CD4-positive, alpha-beta memory T cell (primary cell): ENCODE measurements at places on chromosomes 7 and 10.
A peak's percentile ranks its signal among the peaks of the same experiment; 100 is the strongest.

- no peak for DNase-seq
These were observed 40.9 kb downstream of the ICA1 start for GRCh38 chr7:8221101-8221495.

DNA sequence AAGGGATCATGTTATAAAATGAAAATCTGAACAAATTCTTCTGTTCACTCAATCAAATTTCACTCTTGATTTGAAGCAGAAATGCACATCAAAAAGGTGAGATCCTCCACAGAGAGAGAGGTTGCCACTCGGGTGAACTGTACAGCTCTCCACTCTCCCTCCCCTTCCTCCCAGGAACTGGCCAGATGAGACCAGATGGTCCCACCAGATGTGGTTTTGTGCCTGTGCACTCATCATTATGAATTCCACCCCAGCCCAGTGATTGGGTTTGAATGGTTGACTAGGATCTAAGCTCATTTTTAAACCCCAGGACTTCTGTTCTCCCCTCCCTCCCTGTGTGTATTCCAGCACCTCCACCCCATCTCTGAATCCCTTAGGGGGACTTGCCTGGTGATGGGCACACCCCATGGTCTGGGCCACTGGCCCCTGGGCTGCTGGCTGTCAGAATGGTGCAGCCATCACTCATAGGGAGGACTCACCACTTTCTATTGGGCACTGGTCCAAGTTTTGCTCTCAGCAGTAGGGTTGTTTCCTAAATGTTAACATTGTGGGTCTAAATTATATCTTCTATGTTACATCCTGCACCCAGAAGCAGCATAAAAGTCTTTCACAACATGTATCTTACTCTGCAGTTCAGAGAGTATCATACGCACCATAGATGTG is 393.1 kb downstream of the TNS3 start:
- DNase-seq, result no peak

DNA sequence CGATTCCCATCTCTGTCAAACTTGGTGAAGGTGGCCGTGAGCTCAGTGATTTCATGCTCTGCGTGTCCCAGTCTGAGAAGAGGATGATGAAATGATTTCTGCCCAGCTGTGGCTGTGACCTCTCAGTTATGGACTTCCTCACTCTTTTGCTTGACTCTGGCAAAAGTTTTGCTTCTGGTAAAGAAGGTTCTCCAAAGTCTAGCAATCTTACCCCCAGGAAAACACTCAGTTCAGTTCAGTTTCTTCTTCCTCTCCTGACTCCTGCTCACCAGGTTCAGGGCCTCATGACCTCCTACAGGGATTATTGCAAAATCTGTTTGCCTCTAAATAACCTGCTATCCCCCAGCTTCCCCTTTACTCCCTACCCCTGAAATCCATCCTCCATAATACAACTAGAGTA is 4.9 kb upstream of the BLOC1S2 start:
- no peak for DNase-seq

DNA sequence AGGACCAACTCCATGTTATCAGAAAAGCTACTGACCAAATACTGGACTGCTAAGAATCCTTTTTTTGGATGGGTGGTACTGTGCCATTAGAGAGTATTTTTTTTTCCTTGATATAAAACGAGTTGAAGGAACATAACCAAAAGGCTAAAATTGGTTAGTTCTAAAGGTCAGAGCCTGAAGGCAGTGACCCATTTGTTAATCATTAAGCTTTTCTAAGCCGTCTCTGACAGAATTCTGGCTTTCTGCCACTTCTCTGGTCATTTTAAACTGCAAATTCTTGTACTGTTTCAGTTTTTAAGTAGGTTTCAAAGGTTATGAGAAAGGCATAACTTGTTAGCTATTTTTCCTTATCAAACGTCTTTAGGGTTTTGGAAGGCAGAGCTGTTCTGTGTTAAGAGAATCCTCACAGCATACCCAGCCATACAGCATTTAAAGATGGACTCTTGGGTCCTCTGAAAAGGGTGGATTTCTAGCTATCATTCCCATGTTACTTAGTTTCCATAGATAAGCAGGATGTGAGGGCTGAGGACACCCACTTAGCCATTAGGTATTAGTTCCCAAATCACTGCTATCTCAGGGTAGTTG is 196.8 kb downstream of the RNLS start:
- DNase-seq, result no peak

- DNase-seq, result no peak
These were observed 97.3 kb upstream of the AFAP1L2 start for GRCh38 chr10:114501650-114502049.

GRCh38 chr7:24965831-24966708 is 13.9 kb downstream of the OSBPL3 start:
- DNase-seq, result peak; percentile 26

- no peak for DNase-seq
These were observed 12.7 kb downstream of the THSD7A start for GRCh38 chr7:11819271-11819670.

DNA sequence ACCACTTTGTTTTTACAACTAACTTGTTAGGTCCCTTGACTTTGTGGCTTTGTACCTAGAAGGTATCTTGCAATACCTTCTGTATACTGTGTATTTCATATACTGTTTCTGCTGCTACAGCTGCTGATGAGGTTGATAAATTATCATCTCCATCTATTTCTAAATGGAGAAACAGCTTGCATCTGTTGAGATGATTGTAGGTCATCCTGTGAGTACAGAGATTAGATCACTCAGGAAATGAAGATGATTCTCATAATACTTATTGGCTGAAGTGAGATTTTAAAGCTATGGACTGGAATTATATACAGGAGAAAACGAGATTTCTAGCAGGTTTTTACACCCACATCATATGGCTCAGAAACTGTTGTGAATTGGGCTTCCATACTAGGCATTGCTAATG is 280.5 kb downstream of the KCND2 start:
- no peak for DNase-seq

GRCh38 chr7:116511552-116512519 is 12.3 kb downstream of the CAV2 start:
- peak; percentile 52 for DNase-seq

GRCh38 chr10:28375399-28376354 is 72.8 kb upstream of the MPP7 start:
- no peak for DNase-seq

DNA sequence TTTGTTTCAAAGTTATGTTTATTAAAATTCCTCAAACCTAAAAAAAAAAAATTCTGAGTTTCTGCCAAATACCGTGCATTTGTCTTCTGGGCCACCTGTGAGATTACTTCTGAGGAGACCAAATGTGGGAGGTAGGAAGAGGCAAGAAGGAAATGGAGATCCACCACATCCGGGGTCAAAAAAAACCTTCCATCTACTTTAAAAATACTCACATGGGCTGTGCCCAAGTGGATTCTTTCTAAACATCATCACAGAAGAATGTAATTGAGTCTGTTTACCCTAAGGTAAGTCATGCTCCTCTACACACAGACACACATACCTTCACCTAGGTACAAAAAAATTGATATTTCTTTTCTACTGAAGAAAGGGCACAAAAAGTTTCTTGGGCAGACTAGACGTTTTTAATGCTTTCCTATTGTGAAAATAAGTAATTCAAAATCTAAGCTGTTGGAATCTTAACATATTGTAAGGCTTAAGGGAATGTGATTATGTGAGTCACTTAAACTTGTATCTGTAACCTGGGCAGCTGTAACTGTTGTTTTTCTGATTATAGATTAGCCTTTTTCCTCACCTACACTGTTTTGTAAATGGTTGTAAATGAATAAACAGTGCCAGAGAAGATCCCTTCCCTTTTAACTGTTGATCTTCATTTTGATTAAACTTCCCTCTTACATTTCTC is 19.1 kb upstream of the SPOCK2 start:
- peak; percentile 71 for DNase-seq

DNA sequence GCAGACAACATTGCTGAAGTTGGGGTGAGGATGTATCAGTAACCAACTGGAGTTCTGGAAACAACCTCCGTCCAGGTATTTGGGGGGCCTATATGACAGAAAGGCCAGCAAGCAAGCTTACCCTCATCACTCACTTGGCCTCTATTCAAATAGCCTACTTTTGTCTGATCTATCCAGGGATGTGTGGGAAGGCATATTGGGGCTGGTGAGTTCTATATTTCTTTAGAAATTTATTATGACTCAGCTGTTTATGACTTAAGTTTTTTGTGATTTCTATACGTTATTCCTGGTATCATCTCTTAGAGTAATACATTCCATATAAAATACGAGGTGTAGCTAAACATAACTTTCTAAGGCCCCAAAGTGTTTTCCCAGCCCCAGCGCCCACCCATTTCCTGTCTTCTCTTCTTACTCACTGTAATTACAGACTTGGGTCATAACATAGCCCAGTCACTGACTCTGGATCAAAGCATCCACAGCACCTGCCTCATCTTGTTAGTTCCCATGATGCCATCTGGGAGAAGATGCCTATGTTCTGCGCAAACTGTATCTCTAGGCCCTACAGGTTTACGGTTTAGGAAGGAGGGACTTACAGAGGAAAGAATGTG is 18.1 kb downstream of the GARS1 start:
- no peak for DNase-seq

- no peak for DNase-seq
These were observed 30.7 kb upstream of the HYCC1 start for GRCh38 chr7:23044581-23044980.

DNA sequence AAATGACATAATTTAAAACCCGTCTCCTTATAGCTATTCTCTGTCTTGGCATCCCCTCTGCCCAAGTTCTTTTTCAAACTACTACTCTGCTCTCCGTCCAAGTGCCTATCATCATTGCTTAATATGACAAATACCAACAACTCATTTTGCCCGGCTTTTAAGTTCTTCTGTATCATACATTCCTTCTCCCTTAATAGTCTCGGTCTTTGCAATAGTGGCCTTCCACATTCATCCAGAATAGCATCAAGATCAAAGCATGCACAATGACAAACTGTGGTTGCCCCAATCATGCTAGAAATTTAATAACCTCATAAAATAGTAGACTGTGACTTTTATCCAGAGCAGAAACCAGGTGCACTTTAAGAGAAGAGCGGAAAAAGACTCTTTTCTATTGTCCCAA is 198.9 kb downstream of the ETV1 start:
- no peak for DNase-seq

DNA sequence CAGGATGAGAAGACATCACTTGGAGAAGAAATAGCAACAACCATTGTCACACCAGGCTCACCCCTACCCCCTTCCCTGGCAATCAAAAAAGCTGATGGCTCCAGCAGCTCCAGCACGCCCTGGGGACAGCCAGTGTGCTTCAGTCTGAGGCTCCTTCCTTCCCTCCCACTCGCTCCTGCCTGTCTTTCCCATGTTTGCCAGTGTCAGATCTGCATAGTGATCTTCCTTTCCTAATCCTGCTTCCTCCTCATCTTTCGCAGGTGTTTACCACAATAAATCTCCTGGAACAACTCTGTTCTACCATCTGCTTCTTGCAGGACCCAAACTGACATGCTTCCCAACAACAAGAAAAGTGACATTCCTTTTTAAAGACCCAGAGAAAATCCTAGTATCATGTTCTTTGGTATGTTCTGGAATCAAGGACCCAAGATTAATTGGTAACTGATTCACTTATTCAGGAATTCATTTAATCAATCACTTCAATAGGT is 57.1 kb downstream of the STEAP1B start:
- no peak for DNase-seq

GRCh38 chr10:24340446-24340845 is 131.5 kb downstream of the KIAA1217 start:
- no peak for DNase-seq

DNA sequence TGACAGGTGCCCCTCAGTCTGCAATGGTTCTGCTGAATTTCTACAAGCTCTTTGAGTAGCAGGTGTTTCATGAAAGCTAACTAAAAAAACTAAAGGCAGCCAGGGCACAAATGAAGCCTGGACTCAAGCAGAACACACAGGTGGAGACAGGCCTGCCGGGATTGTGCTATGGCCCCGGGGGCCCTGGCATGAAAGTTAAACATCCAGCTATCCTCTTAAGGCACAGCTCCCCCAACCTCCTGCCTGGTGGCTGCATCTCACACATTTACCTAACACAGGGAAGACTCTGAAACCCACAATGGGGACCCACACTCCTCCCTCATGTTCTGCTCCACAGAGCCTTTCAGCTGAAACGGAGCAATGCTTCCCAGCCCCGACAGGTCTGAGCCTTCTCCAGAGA is 76.3 kb upstream of the CAMK2B start:
- DNase-seq, result no peak

DNA sequence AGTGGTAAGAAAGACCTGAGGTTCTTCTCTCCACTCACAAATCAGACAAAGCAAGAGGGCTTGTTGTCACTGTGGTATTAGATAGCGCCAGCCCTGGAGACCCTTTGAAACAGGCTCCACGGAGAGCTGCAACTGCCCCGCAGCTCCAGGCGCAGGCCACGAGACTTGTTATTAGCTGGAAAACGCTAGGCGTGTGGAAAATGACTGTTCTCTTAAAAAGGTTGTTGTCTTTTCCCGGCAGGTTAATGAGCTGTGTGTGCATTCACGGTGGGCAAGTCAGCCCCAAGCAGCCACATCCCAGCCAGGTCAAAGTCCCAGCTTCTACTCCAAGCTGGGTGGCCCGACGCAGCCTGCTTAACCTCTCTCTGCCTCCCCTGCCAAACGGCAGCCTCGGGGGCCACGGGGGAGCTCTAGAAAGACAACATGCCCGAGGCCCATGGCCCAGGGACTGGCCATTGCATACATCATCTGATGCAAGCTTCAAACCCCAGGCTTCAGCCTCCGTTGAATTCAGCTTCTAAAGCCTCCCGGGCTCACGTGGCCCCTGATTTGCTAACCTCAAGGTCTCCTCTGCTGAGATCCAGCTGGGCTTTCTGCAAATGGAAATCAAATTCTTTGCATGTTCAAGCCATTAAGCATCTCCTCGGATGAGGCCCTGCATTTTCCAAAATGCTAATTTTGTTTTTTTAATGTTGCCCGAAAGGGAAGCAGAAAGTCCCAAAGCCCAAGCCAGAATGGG is 61.3 kb upstream of the DNAAF5 start:
- DNase-seq, result no peak

- DNase-seq, result no peak
These were observed 95.2 kb downstream of the GLCCI1 start for GRCh38 chr7:8063706-8064297.

GRCh38 chr10:34814223-34814912 is 728 bp downstream of the PARD3 start:
- no peak for DNase-seq

- DNase-seq, result no peak
These were observed 113.0 kb downstream of the SGMS1 start for GRCh38 chr10:50510517-50511473.

DNA sequence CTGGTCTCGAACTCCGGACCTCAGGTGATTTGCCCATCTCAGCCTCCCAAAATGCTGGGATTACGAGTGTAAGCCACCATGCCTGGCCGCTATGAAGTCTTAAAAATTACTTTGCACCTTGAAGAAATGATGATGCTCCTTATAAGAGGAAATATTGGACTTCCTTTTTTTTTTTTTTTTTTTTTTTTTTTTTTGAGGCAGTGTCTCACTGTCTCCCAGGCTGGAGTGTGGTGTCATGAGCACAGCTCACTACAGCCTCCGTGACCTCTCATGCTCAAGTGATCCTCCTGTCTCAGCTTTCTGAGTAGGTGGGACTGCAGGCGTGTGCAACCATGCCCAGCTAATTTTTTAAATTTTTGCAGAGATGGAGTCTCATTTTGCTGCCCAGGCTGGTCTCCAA is 65.3 kb downstream of the KMT2E start:
- DNase-seq, result no peak

GRCh38 chr10:101829561-101830315 is 11.5 kb upstream of the OGA start:
- peak; percentile 75 for DNase-seq

- DNase-seq, result no peak
These were observed 8.7 kb upstream of the TTYH3 start for GRCh38 chr7:2622869-2623697.
